ENCODE measurements at places on chromosomes 11 and 22.

DNA sequence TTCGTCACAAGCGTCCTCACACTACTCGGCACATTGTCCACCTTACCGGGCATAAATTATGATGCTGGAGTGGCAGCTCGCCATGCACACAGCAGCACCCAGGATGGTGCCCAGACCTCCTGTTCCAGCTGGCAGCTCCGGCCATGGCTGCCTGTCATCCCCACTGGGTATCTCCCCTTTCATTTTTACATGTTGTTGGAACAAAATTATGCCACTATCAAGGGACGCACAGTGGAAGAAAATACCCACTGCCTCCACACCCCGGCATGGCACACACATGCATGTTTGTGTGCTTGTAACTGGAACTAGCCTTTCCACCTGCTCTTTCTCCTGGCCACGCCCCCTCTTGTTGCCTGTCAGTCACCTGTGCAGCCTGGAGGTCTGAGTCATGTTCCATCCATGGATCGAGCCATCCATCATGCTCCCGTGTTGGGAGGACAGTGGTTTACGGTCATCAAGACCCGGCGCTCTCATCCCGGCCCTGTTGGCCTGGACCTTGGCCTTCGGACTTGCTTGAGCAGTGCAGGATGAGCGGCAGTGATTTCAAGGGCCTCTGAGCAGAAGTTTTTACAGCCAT is 1069.6 kb downstream of the BRD1 start:
- no peak for DNase-seq

- DNase-seq: no peak
Observed at GRCh38 chr11:134069426-134070341, 812 bp downstream of the JAM3 start.

DNA sequence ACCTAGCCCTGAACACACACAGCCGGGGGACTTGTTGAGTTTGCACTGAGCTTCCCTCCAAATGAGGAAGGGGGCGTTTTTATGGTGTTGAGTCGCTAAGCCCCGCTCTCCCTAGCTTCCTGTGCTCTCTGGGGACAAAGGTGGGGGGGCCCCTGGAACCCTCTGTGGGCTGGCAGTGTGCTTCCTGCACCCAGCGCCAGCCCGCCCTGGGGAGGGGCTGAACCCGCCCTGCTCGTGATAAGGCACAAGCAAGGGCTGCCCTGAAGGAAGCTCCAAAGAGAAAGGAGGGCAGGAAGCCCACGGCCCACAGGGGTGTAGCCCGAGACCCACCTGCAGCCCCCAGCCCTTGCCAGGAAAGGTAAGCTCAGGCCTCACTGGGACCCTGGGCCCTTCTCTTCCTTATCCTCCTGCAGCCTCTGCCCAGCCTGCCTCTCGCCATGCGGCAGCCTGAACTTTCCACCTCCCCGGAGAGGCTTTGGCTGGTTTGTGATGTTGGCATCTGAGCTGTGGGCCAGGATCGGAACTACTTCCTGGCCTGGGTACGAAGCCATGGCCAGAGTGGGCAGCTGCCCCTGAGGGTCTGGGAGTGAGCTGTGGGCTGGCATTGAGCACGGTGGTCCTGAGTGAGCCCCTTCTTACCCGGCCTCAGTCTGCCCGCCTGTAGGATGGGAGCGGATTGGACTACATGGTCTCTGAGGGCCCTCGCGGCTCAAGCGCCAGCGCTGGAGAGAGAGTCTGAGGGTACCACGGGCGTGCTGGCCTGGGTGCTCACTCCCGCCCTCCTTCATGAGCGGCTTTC is at the start of gene FERMT3:
FERMT3 (plus strand) TSS at position 265 of the 799 bp plus-strand sequence. CDS start 644 bp downstream, outside the sequence.
- no peak for DNase-seq

- DNase-seq: no peak
Observed at GRCh38 chr11:40387240-40387980, 1072.0 kb downstream of the LRRC4C start.

DNA sequence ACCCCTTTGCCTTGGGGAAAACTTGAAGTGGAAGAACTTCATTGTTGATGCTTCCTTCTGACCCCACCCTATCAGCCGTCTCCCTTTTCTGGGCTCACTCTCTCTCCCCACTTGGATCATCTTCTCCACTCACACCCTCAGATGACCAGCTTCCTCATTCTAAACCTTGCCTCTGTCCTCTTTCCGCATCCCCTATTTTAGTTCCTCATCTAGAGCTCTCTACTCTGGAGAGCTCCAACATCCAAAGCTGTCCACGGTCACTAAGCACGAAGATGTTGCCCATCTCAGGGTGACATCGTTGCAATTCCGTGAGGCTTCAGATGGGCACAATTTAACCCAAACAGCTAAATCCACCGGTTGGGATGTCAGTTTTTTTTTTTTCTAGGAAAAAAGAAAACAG is 31.6 kb upstream of the ME3 start:
- DNase-seq: no peak

GRCh38 chr11:96293598-96294021 is 49.4 kb downstream of the MAML2 start:
- no peak for DNase-seq

Measured in stimulated activated CD4-positive, alpha-beta T cell treated with anti-CD3 and anti-CD28 coated beads, Interleukin-1b, Interleukin-23, amount 100 ng/mL, for 1 hour (primary cell).